Tibial nerve (tissue), 4 donors: ENCODE measurements at places on chromosomes 5 and 9. TPM values are rescaled to one million over a fixed set of nuclear protein-coding genes. Genes with fewer than 3 reads are reported as not detected.

GRCh38 chr9:134925011-134925511, 7.3 kb upstream of the FCN1 start:
- no peak for DNase-seq

DNA sequence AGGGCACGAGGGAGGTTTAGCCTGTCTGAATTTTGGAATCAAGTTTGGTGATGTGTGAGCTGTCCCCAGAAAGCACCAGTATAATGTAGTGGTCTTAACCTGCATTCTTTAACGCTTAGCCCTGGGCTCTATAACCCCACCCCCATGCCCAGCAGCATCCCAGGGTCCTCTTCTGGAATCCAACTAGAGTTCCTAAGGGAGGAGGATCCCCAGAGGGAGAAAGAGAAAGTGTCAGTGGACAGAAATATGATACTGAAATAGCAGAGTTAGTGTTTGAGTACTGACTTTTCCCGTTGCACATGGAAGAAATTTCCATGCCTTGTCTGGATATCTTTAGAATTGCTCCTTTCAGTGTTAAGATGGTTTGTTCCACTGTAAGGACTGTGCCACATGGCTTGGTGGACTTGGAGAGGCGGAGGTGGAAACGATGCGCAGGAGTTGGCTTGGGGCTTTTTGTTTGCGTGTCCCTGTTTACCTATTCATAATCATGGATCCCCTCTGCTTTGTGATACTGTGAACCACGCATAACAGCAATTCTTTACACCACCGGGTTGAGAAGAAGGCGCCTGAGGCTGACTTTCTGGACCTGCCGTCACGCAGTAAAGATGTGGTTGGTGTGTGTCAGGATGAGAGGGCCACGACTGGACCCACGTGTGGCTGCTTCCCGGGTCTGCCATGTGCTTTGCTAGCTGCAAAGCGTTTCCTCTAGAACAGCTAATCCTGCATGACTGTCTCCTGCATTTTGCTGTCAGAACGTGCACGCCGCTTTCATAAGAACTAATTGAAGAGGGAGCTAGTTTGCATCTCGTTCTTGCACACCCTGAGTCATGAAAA, 142.3 kb downstream of the SMARCA2 start:
- DNase-seq = no peak

GRCh38 chr9:89793124-89793495, 188.3 kb downstream of the GADD45G start:
- DNase-seq = no peak

DNA sequence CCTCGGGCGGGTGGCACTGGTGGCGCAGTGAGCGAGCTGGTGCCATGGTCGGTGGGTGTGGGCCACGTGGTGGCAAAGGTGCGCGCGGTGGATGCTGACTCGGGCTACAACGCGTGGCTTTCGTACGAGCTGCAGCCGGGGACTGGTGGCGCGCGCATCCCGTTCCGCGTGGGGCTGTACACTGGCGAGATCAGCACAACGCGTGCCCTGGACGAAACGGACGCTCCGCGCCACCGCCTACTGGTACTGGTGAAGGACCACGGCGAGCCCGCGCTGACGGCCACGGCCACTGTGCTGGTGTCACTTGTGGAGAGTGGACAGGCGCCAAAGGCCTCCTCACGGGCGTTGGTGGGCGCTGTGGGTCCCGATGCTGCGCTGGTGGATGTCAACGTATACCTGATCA, 2.0 kb downstream of the PCDHA4 start:
- no peak for DNase-seq

- DNase-seq = no peak
Measured at GRCh38 chr9:87152256-87152655, 204.9 kb upstream of the GAS1 start.

GRCh38 chr9:90478821-90479220, 163.8 kb downstream of the DIRAS2 start:
- no peak for DNase-seq

DNA sequence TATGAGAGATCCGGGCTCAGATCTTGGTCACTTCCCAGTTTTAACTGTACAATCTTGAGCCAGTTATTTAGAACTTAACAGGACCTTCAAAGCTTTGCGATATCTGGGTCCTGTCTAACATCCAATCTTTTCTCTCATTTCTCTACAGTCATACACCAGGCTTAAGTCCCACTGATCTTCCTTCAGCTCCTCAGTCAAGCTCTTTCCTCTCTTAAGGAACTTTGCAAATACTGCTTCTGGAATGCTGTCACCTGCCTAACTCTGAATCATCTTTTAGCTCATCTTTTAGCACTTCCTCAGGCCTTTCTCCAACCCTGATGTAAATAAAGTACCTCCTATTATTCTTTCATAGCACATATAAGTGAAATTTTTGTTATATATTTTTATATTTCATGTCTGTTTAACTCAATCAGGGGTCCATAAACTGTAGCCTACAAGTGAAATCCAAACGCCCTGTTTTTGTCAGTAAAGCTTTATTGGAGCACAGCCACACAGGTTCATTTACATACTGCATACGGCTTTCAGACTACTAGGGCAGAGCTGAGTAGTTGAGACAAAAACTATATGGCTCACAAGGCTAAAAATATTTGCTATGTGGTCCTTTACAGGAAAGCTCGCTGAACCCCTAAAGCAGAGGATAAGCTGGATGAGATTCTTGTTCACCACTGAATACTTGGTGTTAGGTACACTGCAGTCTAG, 63.5 kb downstream of the MEF2C start:
- no peak for DNase-seq

DNA sequence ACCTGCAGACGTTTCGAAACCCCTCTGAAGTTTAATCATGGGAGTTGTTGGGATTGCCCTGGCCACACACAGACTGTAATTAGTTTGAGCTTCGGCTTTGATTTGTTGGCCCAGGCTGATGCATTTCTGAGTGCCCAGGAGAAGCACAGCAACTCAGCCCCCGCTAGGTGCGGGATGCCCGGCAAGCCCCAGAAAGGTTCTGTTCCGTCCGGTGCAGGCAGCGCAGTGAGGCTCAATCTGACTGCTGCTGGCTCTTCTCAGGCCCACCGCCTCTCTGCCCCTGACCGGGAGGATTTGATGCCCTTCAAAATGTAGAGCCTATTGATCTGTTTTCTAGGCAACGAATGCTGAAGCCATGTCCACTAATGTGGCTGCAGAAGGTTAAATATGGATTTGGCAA, 73.4 kb upstream of the TAF11L2 start:
- DNase-seq = no peak

DNA sequence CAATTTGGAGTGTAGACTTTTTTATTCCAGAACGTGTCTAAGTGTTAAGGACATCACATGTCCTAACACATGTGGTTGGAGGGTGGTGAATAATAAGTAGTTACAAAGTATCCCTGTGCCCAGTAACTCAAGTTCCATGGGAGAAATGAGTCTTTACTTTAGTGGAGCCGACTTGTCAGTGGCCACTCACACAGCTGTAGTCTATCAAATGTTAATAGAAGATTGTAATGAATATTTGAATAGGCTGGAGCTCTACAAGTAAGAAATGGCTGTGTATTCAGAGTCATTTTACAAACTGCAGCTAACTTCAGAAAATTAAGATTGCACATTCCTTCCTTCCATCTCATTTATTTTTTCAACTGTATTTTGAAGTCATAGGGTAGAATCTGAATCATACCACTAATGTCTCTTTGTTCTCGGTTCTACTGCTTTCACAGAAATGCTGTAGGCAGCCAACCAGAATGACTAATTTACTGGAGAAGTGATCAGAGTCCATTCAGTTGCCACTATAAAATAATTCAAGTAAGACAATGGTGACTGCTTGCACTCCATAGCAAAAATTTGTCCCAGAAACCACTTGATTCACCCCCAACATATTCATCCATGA, 394.8 kb downstream of the NR2F1-AS1 start:
- no peak for DNase-seq

DNA sequence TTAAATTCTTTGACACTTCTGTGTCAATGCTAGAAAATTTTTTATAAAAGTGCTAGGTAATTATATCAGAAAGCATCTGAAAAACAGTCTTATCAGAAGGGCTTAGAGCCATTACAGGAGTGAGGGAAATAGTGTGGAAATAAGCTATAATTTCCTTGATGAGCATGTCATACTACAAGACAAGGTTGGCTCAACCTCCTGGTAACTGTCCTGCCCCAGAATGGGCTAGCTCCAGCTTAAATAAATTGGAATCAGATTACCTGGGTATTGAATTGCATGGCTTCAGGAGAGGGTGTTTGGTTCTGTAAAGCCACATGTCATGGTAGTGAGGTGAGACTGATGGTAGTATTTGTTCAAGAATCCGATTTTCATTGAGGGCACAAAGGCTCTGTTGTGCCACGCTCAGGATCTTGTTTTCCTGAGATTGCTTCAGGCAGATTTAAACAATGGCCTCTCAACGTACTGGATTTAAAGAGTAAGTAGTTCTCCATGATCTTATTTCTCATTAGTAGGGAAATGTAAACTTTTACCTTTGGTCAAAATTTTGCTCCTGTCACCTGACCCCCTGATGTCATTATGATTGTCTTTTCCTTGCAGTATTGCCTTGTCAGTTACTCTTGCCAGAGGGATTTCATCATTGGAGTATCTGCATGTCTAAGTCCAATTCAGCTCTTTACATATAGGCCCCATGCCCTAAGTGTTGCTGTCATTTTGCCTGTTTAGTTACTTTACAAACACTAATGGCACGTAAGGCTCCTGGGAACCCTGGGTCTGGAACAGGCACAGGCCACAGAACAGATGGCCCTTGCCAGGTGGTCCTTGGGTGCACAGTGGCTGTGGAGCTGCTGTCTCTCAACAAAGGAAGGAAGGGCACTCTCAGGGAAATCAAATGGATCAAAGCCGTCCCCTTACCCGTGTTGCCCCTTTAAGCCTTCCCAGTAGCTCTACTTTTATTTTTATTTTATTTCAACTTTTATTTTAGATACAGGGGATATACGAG, 21.3 kb downstream of the TRIO start:
- DNase-seq = no peak

DNA sequence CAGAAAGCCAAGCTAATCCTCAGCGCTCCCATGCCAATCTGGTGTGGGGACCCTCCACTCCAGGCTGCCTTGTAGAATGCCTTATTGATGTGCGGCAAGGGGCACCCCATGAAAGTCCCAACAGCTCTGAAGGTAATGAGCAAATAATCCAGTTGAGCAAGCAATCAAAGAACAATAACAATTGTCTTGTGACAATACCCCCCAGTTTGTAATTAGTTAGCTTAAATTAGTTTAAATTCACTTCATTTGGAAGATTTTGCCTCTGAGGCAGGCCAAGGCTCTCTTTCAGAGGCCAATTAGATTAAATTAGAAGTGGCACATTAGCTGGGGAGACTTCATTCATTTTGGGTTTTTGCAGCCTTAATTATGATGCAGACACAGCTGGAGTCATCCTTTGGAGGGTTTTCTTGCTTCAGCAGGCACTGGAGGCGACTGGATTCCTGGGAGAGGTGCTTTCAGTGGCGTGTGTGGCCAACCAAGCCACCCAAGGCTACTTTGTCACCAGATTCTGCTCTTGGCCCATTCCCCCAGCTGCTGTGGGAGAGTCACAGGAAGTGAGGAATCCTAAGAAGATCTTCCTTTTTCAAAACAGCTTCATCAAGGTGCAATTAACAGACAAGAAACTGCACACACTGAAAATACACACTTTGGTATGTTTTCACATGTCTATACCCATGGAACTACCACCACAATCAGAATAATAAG, 17.9 kb upstream of the FBP1 start:
- DNase-seq = no peak

GRCh38 chr5:98961665-98962344, 33.0 kb upstream of the CHD1 start:
- DNase-seq = no peak

DNA sequence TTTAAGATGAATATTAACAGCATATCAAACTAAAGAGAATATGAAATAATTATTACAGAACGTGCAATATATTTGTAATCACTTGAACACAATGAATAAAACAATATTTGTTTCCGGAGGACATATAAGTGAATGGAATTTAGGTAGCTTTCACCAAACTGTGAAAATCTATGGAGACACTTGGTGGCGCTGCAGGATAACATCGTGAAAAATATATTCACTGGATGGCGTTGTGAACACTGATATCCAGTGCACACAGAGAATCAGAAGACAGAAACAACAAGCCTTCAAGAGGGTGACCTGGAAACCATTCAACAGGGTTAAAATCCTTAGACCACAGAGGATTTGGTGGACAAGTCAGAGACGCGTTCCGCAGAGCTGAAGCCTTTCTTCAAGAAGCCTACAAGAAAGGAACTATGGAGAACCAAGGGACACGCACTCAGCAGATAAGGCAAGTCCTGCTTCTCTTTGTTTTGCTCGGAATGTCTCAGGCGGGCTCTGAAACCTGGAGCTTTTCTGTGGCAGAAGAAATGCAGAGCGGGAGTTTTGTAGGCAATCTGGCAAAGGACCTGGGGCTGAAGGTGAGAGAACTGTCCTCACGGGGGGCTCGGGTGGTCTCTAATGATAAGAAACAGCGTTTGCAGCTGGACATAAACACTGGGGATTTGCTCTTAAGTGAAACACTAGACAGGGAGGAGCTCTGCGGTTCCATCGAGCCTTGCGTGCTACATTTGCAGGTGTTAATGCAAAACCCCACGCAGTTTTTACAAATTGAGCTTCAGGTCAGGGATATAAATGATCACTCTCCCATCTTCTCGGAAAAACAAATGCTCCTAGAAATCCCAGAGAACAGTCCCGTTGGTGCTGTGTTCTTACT, at the start of gene PCDHB11:
PCDHB11 (plus strand) TSS at position 269 of the 877 bp plus-strand sequence; CDS start at position 417, 148 bp downstream.
- no peak for DNase-seq

DNA sequence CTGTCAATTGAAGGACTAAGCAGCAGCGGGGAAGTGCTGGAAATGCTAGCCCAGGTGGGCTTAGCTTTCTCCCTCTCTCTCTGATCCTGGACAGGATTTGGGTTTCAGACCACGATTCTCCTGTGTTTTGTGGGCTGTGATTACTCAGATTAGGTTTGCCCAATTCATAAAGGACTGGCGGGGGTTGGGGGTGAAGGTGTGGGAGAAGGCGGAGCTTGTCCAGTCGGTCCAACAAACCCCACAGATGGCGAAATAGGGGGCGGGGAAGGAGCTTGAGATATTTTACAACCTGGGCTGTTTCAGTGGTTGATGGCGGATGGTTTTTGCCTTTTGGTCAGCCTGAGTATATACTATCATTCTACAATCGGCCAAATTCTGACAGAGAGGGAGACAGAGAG, 35.2 kb downstream of the PCDHAC2 start:
- no peak for DNase-seq

- no peak for DNase-seq
Measured at GRCh38 chr5:154277499-154277898, 87.0 kb downstream of the GALNT10 start.

SMIM15 gene
- 16.6 TPM for total RNA-seq

CDH9 gene
- total RNA-seq = not detected

DRD1 gene
- 0.21 TPM for total RNA-seq

INSYN2B gene
- total RNA-seq = not detected

FAM163B gene
- 2.2 TPM for total RNA-seq

WHRN gene
- 3.7 TPM for total RNA-seq

OR13C2 gene
- not detected for total RNA-seq
